T-cell (primary cell): ENCODE measurements at places on chromosomes 5 and 9.

DNA sequence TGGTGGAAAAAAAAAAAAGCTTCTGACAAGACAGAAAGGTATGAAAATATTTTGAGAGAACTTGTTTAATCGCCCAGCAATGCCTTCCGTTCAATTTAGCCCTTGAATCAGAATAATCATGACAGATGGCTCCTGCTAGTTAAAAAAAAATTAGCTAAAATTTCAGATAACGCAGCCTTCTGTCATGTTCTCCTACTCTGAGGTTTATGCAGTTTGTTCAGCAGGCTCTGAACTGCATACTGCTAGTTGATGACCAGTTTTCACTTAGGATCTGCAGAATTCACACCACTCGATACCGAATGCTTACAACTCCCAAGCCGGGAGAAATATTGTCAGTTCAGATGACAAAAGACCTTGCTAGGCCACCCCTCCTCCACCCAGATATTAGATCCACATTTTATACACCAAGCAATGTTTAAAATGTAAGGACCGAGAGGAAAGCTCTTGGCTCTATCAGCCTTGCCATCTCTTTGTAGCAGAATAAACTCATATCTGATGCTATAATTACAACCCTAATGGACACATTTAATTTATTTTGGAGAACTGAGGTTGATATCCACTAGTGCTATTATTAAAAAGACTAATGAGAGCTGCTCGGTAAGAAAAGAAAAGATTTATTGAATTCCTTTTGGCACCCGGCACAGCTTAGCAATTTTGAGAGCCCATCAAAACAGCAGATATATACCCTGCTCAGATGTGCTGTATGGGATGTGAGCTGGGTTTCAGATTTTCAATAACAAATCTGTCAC is 322.8 kb downstream of the GLIS3 start:
- no peak overlapping the region for H3K27ac ChIP-seq
- H3K27me3 ChIP-seq: no peaks in the 10 kb centered on the region
- no peaks in the 10 kb centered on the region for H3K4me1 ChIP-seq
- no peak for DNase-seq

GRCh38 chr9:123453831-123454321 is 97.9 kb downstream of the CRB2 start:
- H3K27me3 ChIP-seq: no peaks in the 10 kb centered on the region
- no peak overlapping the region for H3K4me3 ChIP-seq
- no peak overlapping the region for H3K27ac ChIP-seq
- H3K4me1 ChIP-seq: no peaks in the 10 kb centered on the region

DNA sequence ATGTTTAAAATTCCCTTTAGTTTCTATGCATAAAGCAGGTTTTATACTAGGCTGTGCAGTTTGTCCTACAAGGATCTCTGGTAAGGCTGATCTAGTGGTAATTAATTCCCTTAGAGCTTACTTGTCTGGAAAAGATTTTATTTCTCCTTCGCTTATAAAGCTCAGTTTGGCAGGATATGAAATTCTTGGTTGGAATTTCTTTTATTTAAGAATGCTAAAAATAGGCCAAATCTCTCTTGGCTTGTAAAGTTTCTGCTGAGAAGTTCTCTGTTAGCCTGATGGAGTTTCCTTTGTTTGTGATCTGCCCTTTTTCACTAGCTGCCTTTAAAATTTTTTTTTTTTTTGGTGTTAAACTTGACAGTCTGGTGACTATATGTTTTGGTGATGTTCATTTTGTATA is 237.1 kb upstream of the TLE4 start:
- no peak overlapping the region for H3K27ac ChIP-seq
- H3K27me3 ChIP-seq: peaks cover 17% of the 10 kb centered on the region
- no peaks in the 10 kb centered on the region for H3K36me3 ChIP-seq
- H3K4me1 ChIP-seq: no peaks in the 10 kb centered on the region
- no peak for DNase-seq

DNA sequence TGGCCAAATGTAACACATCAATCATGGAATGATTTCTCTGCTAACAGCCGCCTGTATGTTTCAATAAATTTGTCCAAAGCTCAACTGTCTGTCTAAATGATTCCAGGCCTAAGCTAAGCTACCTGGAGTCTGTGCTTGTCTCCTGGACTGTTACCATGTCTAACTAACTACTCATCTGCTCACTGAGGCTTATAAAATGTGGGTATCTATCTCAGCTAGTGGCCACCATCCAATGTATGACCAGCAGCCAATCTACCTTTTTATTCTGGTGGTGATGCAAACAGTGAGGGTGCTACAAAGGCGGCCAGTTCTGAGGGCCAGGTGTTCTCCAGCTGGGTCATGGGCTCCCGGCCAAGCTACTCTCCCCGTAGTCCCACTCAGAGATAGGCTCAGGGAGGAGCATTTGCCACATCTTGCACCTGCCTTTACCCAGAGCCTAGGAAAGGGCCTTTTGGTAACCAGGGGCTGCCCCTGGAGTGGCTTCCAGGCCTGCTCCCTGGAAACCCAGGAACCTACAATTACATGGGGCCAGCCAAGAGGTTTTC is 59.1 kb downstream of the PFDN1 start:
- H3K4me3 ChIP-seq: no peak overlapping the region
- peaks cover 3% of the 10 kb centered on the region for H3K36me3 ChIP-seq
- DNase-seq: no peak

GRCh38 chr5:35359859-35360258 is 129.6 kb upstream of the PRLR start:
- no peaks in the 10 kb centered on the region for H3K4me1 ChIP-seq
- DNase-seq: no peak
- no peak overlapping the region for H3K27ac ChIP-seq
- H3K36me3 ChIP-seq: no peaks in the 10 kb centered on the region

- DNase-seq: no peak
- no peaks in the 10 kb centered on the region for H3K4me1 ChIP-seq
- H3K4me3 ChIP-seq: no peak overlapping the region
- H3K27ac ChIP-seq: no peak overlapping the region
- no peaks in the 10 kb centered on the region for H3K27me3 ChIP-seq
Measured at GRCh38 chr5:99795031-99795430, 740.1 kb upstream of the FAM174A start.

DNA sequence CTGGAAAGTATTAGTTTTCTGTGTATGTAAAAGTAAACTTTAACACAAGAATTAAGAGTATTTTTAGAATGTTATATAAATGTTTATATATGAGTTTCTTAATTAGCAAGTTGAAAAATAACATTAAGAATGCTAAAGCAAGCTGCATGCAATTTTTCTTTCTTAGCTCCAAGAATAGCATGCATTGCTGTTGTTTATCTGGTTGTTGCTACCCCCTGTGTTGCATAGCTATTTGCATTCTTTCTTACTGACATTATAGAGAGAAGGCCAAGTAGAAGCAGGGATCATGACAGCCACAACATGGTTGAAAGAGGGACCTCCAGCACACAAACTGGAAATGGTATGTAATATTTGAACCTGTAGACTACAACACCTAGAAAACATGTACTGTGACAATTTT is 94.8 kb downstream of the ERCC6L2 start:
- H3K27ac ChIP-seq: no peak overlapping the region
- no peak for DNase-seq
- peaks cover 12% of the 10 kb centered on the region for H3K36me3 ChIP-seq
- no peaks in the 10 kb centered on the region for H3K27me3 ChIP-seq
- no peaks in the 10 kb centered on the region for H3K4me1 ChIP-seq

DNA sequence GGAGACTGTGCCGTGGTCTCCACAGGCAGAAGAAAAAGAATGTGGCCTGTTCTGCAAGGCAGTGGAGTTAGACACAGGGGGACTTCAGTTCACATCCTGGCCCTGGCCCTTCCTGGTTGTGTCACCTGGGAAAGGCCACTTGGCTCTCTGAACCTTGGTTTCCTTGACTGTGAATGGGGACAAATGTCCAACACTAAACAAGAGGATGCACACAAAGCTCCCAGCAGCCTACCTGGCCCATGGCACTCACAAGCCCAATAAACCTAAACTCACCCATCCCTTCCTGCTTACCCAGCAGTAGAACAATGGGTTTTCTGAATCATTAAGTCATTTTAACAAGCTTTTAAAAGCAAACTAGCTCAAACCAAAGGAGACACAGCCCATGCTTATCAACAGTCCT is 103.9 kb downstream of the FRMD3 start:
- DNase-seq: no peak
- H3K27me3 ChIP-seq: no peaks in the 10 kb centered on the region
- no peak overlapping the region for H3K27ac ChIP-seq
- no peaks in the 10 kb centered on the region for H3K36me3 ChIP-seq
- H3K4me1 ChIP-seq: no peaks in the 10 kb centered on the region

DNA sequence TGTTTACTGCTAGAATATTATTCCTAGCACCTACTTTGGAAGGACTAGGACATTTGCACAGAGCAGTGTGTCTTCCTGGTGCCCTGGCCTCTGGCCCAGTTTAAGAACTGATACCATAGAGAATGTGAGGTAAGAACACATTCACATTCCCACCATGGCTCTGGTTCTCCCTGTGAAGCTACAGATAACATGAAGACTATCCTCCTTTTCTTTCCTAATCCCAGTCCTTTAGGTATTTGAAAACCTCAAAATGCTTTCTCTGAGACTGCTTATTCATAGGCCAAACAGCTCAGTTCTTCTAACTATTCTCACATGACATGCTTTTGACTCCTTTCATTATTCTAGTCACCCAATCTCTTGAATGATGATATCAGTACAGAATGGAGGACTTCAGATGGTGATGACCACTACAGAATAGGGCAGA is 11.9 kb downstream of the FAM219A start:
- no peak overlapping the region for H3K27ac ChIP-seq
- H3K27me3 ChIP-seq: no peaks in the 10 kb centered on the region
- H3K4me3 ChIP-seq: no peak overlapping the region
- DNase-seq: no peak
- no peaks in the 10 kb centered on the region for H3K36me3 ChIP-seq
